Activated T-cell treated with anti-CD3 and anti-CD28 coated beads, Interleukin-2, amount 50 U/mL, for 72 hours (primary cell): ENCODE measurements at places on chromosomes 7 and 10. TPM values are rescaled to one million over a fixed set of nuclear protein-coding genes. Genes with fewer than 3 reads are reported as not detected.

DNA sequence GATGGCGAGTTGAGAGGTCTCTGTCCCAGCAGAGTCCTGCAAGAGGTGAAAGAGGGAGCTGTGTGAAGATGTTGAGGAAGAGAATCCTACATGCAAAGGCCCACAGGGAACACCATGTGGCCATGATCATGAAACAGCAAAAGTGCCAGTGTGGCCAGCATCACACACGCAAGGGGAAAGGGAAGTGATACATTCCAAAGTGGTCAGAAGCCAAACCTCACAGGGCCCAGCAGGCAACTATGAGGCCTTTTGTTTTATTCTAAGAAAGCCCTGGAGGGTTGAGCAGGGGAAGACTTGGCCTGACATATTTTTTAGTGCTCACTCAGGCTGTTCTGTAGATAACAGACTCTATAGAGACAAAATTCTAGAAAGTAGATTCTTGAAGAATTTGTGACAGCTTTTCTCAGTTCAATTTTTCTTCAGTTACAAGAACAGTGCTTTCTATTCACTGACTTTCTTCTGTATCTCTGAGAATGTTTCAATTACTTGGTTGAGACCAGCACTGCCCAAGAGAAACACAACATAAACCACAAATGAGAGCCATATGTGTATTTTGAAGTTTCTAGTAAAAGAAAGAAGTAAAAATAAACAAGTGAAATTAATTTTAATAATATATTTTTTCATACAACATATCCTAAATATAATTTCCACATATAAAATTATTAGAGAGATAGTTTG is 82.3 kb downstream of the HTR7 start:
- DNase-seq: no peak

- no peak for DNase-seq
Observed at GRCh38 chr7:115631782-115632181, 398.8 kb downstream of the TFEC start.

Gene LMOD2
- not detected for total RNA-seq

DNA sequence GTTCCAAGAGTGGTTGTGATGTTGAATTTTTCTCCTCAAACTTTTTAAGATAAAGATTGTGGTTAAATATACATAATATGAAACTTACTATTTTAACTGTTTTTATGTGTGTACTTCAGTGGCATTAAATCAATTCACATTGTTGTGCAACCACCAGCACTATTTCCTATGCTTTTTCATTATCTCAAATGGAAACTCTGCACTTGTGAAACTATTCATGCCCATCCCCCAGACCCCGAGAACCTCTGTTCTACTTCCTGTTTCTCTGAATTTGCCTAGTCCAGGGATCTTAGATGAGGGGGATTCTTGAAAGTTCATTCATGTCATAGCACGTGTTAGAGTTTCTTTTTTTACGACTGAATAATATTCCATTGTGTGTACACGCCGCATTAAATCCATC is 67.0 kb downstream of the WDR37 start:
- DNase-seq: no peak
